Left renal pelvis (tissue), 4 donors: ENCODE measurements at places on chromosomes 5 and 9. TPM values are rescaled to one million over a fixed set of nuclear protein-coding genes. Genes with fewer than 3 reads are reported as not detected.

The PRXL2C gene
- 7.1 TPM for polyA plus RNA-seq

The HCN1 gene
- polyA plus RNA-seq: 0.03 TPM

The TAL2 gene
- 1.4 TPM for polyA plus RNA-seq

DNA sequence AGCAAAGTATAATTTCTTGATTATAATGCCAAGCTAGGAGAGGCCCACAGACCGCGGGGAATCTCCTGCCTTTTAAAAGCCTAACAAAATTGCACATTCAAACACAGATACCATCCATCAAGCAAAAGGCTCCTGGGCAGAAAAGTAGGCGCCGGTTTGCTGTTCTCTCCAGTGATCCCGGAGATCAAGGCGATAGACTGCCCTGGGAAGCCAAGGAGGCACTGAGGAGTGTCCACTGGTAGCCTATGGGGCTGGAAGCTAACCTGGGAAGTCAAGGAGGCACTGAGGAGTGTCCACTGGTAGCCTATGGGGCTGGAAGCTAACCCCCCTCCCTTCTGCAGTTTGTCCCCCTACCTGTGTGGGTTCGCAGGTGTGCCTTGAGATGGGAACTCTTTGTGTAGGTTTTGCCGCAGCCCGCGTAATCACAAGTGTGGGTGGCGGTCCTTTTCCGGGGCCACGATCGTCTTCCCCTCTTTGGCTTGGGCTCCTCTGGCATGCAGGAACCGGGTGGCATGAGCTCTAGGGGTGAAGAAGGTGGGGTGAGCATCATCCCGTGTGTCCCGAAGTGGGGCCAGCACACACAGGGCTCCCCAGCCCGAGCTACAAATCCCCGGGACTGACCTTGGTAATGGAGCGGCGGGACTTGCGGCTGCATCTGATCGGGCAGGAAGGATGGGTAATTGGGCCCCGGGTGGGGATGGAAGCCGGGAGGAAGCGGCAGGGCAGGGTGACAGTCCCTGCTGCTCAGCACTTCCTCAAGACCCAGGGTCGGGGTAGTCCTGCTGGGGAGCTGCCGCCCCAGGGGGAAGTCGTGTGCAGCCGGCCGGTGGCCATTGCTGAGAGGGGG, 2.7 kb downstream of the KLF4 start:
- no peak for DNase-seq

DNA sequence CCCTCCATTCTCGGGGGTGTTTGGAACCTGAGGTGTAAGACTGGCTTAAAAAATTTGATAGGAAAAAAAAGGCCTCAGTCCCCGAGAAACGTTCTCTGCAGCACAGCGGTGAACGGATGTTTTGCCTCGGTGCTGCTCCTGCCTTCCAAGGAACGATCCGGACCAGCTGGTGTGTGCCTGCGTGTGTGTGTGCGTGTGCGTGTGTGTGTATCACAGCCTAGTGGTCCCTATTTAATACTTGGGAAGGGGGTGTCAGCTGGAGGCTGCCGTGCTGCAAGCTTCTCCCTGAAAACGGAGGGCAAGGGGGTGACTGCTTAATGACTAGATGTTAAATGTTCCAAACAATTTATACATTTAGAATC, 76.9 kb downstream of the LHX2 start:
- no peak for DNase-seq

DNA sequence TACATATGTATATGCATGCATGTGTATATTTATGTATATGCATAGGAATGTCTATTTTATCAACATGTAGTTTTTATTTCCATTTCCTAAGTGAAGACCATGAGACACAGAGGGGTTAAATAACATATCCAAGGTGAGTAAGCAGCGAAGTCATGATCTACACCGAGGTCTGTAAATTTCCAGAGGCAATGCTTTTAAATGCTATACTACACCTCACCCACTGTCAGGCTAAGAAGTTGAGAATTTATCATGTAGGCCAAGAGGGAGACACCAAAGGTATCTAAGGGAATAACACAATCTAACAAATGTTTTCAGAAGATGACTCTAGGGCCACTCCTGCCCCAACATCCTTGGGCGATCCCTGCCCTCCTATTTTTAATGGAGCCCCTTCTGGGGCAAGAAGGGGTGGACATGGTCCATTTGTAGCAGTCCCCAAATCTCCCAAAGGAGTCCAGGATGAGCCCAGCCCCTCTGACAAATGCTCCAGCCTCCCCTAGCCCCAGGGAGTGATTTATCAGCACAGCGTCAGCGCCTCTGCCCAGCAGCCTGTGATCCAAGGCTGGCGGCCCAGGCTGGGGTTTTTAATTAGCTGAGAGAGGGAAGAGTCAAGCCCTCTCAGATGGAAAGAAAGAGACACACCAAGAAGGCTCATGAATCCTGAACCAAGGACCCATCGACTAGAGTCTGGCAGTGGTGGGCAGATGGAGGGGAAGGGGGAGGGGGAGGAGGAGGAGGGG, 339.9 kb downstream of the ASTN2 start:
- DNase-seq: no peak

DNA sequence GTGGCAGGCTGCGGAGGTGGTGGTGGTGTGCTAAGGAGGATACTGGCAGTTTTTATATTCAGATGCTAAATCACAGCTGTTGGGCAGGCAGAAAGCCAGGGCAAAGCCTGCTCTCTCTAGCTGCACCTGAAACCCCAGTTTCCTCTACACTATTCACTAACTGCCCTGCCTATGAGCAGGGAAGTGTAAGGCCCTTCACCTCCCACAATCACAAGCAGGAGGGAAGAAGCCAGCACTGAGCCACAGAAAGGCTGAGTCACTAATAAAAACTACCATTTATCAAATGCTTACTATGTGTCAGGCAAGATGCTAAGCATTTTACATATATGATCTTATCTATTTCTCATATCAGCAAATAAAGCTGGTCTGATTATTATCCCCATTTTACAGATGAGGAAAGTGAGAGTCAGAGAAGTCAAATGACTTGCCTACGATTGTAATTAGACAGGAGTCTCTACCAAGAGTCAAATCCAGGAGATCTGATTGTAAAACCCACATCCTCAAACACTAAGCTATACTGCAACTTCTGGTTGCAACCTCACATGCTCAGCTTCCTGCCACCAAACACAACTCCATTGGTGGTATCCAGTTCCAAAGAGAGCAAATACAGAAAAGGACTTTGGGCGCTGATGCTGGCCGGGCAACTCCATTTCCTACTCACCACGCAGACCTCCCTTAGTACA, 17.7 kb upstream of the IL6ST start:
- DNase-seq: no peak

- DNase-seq: no peak
These were observed 220.4 kb downstream of the ARRDC3 start for GRCh38 chr5:91162534-91163381.

GRCh38 chr5:17046320-17046719, 110.2 kb upstream of the MYO10 start:
- no peak for DNase-seq

- no peak for DNase-seq
These were observed 29.3 kb downstream of the PTPA start for GRCh38 chr9:129140397-129141065.

DNA sequence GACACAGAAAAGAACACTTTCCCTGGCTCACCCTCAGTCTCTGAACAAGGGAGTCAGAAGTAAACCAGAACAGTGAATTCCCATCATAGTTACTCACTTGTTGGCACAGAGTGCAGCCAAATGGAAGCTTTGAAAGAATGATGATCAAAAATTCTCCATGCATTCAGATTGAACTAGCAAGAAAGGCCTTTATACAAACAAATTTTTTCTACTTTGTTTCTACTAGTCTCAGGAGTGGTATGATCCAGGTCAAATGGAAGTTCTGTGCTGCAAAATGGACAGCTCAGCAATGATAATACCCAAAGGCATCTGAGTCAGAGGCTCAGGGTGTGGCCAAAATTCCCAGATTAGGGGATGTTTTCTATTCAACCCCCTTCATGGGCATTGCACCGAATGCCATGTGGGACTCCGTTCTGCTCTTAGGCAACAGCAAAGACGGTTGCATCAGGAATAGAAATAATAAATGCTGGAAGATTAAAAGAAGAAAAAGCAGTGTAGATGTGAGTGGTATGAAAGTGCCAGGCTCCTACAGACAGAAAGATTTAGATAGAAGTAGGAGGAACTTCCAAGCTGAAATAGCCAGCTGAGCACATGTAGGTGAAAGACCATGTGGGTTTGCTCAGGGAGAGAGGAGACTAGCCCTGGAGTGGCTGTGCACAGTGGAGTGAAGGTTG, 24.0 kb upstream of the ASPN start:
- no peak for DNase-seq

DNA sequence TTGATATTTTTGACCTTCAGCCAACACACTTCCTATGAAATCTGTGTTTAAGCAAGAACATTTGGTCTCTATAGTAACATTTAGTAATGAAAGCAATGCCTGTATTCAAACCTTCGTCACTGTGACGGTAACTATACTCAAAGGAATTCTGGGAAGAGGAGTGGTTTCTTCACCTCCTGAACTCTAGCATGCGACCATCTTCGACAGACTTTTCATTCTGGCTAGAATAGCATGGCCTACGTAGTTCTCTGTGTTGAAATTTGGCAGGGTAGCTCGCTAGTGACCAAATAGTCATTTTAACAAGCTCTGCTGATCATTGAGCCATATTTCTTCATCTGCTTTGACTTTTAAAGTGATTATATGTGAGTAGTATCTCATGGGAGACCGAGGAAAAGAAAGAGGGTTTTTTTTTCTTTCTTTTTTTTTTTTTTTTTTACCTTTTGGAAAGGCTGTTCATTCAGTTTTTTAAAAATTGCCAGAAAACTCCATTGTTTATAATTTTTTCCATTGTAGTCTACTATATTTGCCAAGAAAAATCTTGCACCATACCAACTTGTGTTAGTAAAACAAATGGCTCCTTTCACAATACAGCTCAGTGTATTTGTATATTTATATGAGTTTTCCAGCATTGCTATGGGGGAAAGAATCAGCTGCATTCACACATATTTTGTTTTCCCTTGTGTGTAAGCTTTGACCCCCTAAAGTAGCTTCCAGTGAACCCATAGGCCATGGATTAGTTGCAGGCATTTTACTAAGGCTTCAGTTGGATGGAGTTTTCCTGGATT, 166.8 kb downstream of the NNT start:
- no peak for DNase-seq
